ENCODE measurements at places on chromosomes 6 and 20.

DNA sequence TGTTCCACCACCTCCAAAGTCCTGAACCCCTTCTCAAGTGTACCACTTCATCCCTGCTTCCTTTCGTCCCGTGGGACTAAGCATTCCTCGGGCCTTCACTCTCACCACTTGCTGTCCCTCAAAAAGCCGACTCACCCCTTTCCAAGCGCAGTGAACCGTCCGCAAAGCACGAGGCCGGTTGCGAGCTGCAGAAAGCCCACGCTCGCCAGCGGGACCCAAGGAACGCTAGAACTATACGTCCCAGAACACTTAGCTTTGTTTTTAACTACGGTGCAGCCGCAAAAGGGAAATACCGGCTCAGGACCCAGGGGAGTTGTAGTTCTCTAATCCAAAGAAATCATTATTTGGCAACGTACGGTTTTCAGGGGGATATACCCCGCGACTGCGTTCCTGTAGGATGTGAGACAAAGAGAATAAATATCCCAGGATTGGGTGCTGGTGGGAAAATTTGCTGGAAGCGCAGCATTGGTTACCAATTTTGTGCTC is 416 bp upstream of the POLR1H start:
- DNase-seq = no peak

DNA sequence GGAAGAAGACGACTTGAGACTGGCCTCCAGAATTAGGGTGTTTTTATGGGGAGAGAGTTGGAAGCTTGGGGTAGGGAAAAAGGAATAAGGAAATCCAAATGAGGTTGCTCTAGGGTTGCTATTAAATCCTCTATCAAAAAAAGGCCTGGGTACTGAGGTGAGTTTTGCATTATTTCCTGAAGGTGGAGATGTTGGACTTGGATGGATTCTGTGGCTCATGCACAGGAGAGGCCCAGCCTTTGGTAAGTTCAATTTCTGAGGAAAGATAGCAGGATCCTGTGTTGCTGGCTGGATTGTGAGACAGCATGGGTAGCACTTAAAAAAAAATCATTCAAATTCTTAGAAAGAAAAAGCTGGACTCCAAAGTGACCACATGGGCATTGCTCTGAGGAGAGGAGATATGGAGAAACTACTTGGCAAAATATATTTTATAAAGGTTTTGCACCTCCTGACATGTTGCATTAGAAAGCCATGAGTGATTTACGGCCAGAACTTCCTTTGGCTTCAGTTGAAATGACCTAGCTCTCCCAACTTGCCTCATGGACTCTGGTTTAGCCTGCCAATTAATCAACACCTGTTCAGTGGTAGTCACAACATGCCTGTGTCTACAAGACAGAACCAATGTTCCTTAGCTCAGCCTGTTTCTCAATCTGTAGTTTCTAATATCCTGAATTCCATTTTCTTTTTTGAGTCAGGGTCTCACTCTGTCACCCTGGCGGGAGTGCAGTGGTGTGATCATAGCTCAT is 152.1 kb upstream of the RALGAPA2 start:
- no peak for DNase-seq

GRCh38 chr6:36769676-36770499 is 69.4 kb downstream of the CPNE5 start:
- no peak for DNase-seq

DNA sequence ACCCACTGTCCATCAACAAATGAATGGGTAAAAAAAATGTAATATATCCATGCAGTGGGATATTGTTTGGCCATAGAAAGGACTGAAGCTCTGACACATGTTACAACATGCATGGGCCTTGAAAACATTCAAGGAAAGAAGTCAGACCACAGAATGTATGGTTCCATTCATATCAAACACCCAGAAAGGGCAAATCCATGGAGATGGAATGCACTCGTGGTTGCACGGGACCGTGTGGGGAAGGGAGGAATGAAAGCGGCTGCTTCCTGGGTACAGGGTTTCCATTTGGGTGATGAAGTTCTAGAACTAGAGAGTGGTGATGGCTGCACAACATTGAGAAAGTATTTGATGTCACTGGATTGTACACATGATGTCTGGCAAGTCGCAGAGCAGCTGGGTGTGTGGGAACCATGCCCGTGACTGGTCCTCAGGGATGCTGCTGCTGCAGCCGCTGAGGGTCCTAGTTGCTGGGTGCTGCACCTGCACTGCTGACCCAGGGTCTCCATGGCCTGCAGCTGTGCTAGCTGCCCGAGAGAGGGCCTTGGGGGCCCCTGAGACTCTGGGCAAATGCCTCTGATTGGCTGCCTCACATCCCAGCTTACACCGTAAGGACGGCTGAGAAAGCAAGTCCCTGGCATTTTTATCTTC is 220.3 kb downstream of the NRN1 start:
- no peak for DNase-seq

- no peak for DNase-seq
Measured at GRCh38 chr6:36783603-36784375, 55.5 kb downstream of the CPNE5 start.

DNA sequence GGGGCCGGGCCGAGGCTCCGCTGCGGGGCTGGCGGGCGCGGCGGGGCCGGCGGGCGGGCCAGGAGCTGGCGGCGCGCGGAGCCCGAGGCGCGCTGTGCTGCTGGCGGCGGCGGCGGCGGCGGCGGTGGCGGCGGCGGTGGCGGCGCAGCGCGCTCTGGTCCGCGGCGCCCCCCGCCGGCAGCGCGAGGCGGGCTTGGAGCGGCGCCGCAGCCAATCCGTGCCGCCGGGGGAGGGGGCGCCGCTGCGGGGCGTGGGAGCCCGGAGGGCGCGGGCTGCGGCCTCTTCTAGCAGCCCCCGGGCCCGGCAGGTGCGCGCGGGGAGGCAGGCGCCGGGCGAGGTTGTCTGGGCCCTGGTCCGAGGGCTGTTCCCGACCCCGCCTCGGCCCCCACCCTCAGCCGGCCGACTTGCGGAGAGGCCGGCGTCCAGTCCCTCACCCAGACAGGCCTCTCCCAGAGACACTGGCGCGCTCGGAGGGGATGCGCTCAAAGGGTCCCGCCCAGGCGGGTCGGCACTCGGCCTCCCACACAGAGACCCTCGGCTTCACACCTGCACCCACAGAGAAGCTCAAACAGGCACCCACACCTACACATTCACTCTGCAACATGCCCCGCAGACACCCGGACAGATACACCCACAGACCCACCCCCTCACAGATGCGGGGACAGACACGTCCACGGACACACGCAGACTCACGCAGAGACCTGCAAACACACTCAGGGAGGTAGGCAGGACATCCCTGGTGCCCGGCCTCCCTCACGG is at the start of gene RIMS4:
TSS of gene RIMS4 (minus strand) at position 156 of the 759 bp plus-strand sequence. CDS start 275 bp downstream, outside the sequence.
- no peak for DNase-seq

- DNase-seq = no peak
Measured at GRCh38 chr20:53312957-53313356, 280.7 kb downstream of the ZNF217 start.

DNA sequence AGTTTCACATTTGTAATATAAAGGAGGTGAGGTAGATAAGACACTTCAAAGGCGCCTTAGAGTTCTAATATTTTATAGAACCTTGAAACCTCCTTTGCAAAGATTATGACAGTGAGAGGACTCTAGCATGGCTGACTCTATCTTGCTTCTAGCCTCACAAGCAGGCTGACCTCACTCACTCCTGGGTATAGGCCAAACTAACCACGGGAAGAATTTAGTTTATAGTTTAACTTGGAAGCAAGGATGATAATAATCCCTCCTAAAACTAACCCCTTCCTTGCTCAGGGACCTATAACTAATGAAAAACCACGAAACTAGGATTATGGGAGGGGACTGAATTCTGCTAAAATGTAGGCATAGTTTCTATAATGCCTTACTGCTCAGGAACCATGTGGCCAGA is 84.3 kb downstream of the FILIP1 start:
- DNase-seq = no peak

DNA sequence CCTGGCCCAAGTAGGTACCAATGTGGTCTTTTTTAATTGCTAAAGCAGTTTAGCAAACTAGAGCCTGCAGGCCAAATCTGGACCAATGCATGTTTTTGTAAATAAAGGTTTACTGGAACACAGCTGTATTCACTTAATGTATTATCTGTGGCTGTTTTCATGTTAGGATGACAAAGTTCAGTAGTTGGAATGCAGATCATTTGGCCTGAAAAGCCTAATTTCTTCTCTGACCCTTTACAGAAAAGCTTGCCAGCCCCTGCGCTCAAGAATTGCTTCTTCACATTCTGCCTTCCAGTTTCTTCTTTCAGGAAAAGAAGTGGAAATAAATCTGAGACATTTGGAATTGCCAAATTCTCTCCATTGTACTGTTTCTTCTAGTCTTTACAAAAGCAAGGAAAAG is 90.0 kb upstream of the MC3R start:
- DNase-seq = no peak

DNA sequence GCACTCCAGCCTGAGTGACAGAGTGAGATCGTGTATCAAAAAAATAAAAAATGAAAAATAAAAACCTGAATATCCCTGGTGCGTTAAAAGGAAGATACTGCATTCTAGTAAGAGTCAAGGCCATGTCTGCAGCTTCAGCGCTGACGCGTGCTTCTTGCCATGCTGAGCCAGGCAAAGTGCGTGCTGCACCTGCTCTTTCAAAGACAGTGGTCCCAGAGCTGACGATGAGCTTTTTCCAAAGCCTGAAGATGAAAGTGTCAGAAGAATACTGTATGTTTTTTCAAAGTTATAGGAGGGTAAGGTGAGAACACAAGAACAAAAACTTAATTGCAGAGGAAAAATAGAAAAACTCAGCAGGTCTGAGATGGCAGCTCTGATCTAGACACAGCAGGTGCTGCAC is 115.1 kb downstream of the RNASET2 start:
- DNase-seq = no peak

- no peak for DNase-seq
Measured at GRCh38 chr6:81575442-81575841, 177.0 kb downstream of the TENT5A start.

DNA sequence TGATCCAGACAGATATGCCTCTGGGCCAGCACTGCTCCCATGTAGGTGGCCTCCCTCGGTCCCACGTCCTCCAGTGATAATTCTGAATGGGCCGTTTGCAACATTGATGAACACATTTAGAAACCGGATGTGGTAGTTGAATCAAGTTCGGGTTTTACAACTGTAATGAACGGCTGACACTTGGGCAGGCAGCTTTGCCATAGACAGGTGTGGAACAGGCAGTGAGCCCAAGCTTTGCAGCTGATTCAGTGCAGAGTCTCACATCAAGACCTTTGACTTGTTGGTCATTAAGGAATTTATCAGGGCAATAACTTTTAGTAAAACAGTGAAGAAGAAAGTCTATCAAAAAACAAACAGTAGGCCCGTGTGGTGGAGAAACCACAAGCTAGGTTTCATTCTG is 466.6 kb upstream of the AGPAT4 start:
- DNase-seq = no peak

DNA sequence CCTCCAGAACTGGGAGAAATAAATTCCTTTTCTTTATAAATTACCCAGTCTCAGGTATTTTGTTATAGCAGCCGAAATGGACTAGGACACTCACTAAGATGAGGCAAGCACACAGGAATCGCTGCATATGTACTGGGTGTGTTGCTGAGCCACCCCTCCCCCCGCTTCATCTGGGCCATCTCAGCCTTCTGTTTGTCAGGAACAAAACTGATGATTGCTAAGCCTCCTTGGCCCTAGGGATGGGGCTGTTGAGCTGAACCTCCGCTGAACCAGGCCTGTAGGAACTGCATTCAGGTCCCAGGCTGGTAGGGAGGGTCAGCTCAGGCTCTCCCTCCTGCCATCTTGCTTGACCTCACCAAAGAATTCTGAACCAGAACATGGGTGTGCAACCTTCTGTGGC is 108.6 kb downstream of the MAP3K7 start:
- DNase-seq = no peak

DNA sequence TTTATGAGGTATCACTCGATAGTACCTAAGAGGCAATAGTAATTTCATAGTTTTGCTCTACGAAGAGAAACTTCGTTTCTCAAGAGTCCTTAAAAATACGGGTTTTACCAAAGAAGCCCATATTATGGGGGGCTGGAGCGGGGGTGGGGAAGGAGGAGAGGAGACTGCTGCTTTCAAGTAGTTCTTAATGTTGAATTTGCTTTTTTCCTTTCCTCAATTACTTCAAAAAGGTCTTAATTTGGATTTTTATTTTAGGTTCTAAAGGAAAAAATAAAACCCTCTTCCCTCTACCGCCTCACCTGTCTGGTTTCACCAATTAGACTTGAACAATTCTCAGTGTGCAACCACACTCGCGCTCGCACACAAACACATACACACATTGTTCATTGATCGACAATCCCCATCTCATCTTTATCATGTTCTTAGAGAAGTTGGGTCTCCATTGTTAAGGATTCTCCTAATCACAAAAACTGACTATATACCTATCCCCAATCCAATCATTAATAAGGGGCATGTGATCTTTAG is 97.2 kb downstream of the HFE start:
- no peak for DNase-seq

DNA sequence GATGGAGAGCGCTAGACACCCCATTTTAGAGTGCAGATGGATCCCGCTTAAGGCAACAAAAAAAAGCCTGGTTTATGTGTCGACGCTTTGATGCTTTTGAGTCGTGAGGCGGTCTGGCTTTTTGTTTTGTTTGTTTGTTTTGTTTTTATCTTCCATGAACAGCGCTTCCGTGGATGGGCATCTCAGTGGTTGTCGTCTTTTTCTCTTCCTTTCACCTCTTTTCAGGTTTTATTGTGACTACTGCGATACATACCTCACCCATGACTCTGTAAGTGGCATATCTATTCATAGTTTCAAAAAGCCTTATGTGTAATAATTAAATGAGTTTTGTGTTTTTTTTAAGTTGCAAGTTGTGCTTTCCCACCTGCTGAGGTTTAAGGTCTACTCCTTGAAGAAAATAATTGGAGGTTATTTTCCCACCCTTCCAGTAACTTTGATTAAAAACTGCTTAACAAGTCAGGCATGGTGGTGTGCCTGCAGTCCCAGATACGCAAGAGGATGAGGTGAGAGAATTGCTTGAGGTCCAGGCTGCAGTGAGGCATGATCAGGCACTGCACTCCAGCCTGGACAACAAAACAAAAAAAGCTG is 476 bp downstream of the SNRPC start:
- no peak for DNase-seq

DNA sequence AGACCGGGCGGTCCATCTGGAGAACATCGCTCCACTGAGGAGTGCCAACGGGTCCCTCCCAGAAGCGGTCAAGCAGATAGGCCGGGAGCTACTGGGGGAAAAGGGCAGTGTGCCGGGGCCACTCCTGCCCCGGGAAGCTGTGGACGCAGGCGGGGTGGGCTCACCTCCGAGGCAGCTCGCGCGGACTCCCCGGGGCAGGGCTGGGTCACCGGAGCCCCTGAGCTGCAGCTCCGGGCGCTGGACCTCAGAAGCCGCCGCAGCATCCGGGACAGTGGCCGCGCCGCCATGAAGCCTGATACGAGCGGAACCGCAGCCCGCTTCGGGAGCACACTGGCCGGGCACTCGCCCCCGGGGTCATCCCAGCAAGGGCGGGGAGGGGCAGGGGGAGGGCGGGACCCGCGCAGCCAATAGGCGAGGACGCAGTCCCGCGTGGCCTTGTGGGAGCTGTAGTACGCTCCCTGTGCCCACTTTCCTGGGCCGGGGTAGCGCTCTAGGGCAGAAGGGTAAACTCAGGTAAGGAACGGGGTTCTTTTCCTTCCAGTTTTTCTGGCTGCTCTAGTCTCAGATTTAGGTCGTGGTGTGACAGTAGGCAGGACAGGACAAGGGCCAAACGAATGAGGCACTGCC is at the start of gene MOCS1:
TSS of gene MOCS1 (minus strand) at position 332 of the 627 bp plus-strand sequence. CDS start at position 287, 45 bp downstream.
- no peak for DNase-seq
